ENCODE measurements at places on chromosomes 6 and 20. TPM values are rescaled to one million over a fixed set of nuclear protein-coding genes. Genes with fewer than 3 reads are reported as not detected.
A peak's percentile ranks its signal among the peaks of the same experiment; 100 is the strongest.

TFEB gene
- 10.0 TPM for total RNA-seq

PRSS35 gene
- total RNA-seq = not detected

DNA sequence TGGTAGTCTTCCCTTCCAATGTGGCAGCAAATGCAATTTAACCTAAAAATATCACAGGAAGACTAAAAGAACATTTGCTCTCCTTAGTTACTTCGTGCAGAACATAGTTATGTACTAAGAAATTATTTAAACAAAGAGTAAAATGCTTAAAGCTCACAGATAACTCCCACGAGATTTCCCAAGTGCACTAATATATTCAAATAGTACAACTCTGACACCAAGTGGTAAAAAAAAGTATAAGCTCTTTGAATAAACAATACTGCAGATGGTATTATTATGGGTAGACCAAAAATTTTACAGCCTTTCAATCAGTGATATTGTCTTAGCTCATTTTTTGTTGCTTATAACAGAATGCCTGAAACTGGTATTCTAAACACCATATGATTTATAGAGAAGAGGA lies 52.8 kb upstream of the FILIP1 start:
- H3K27ac ChIP-seq = no peak overlapping the region
- H3K27me3 ChIP-seq = no peaks in the 10 kb centered on the region
- no peaks in the 10 kb centered on the region for H3K4me1 ChIP-seq
- H3K4me3 ChIP-seq = no peak overlapping the region

DNA sequence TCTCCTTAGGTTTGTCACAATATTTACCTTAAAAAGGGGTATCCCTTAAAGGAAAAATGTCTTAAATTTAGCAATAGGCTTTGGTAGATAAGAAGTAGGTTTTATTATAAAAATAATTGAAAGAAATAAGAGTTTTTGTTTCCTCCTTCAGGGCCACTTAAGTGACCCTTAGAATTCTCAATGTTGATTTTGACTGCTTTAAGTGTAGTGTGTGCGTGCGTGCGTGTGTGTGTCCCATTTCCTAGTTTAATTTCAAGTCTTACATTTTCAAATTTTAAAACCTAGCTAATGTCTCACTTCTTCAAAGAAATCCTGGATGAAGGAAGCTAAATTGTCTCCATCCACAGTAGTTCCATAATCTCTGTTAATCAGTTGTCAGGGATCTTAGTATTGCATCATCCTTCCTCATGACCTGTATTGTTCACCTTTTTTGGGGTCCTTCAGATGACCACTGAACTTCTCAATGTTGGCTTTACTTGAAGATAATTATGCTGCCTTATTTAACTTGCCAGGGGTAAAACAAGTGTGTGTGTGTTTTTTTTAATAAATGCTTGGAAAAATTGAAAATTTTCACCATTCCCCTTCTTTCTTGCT lies 50.7 kb upstream of the TFB1M start:
- no peak overlapping the region for H3K27ac ChIP-seq
- H3K4me3 ChIP-seq = no peak overlapping the region
- no peak for DNase-seq
- no peaks in the 10 kb centered on the region for H3K27me3 ChIP-seq

- H3K27ac ChIP-seq = no peak overlapping the region
- no peak for DNase-seq
- H3K4me3 ChIP-seq = no peak overlapping the region
- no peaks in the 10 kb centered on the region for H3K36me3 ChIP-seq
These were observed 67.8 kb upstream of the AGPAT4 start for GRCh38 chr6:161341638-161342037.

DNA sequence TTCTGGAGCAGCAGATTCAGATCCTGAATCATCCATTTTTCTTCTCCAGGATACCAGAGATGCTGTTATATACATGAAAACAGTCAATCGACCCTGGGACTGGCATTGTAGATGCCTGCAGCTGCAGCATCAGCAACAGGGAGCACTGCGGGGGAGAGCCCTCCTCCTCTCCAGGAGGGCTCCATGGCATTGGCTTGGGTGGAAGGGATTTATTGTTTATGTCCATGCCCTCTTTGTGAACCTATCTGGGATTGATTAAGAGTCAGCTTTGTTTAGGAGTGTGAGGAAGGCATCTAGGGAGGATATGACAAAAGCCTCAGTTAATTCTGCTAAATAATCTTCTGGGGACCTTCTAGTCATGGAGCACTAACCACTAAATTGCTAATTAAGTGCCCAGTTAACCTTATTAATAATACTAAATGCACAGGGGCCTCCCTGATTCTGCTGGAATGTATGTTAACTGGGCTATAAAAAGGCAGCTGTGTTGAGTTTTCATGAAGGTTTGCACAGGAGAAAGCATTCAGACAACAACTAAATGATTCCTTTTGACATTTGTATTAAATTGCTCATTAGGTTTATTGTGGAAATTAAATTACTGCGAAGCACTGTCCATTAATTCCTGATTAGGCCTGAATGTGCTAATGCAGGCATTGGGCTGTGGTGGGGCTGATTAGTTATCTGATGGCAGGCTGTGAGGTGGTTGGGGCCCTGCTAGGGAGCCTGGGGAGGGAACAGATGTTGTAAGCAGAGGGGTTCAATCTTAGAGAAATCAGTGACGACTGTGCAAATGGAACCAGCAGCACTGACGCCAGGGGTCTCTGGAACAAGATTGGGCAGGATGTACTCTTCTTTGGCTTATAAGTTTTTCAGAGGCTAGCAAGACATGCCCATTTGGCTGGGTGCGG lies 57.6 kb downstream of the IMPG1 start:
- no peak overlapping the region for H3K27ac ChIP-seq
- H3K4me1 ChIP-seq = no peaks in the 10 kb centered on the region
- no peaks in the 10 kb centered on the region for H3K27me3 ChIP-seq
- H3K4me3 ChIP-seq = no peak overlapping the region
- no peaks in the 10 kb centered on the region for H3K36me3 ChIP-seq
- no peak for DNase-seq

DNA sequence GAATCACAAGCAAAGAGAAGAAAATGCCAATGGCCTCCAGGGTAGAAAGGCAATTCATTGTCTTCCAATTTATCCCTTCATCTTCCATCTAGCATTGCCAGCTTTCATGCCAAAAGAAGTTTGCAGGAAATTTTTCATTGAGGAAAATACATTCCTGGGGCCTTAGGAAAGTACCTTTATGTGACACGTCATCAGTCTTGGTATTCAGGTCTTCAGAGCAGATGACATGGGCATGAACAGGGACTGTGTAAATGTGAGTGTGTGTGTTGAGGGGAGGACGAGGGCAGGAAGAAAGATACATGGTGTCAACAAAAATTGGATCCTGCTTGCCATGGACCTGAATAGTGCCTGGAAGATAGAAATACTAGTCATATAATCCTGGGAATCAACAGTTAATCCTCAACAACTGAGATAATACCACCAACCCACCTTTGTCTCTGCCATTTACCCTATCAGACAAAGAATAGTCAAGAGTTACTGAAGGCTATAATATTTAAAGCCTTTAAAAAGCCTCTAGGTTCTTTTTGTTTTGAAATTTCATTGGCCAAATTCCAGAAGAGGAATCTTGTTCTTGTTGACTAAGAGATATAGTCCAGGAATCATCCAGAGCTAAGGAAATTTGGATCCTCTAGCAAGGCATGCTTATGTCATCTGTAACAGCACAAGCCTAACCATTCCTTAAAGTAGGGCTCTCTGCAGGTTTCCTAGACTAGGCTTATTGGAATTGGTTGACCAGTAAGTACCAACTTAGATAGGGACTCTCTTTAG lies 405.8 kb upstream of the SASH1 start:
- no peak overlapping the region for H3K27ac ChIP-seq
- no peak overlapping the region for H3K4me3 ChIP-seq
- no peaks in the 10 kb centered on the region for H3K36me3 ChIP-seq
- H3K4me1 ChIP-seq = no peaks in the 10 kb centered on the region
- DNase-seq = no peak

CASS4 gene
- 11.4 TPM for total RNA-seq

- DNase-seq = peak; percentile 27
- no peaks in the 10 kb centered on the region for H3K36me3 ChIP-seq
- peaks cover 17% of the 10 kb centered on the region for H3K4me1 ChIP-seq
- no peak overlapping the region for H3K27ac ChIP-seq
- no peaks in the 10 kb centered on the region for H3K27me3 ChIP-seq
These were observed 30.7 kb downstream of the CHD6 start for GRCh38 chr20:41587523-41587922.

- no peak for DNase-seq
- no peaks in the 10 kb centered on the region for H3K4me1 ChIP-seq
- no peak overlapping the region for H3K27ac ChIP-seq
- H3K4me3 ChIP-seq = no peak overlapping the region
These were observed 425.1 kb downstream of the FOXA2 start for GRCh38 chr20:22159276-22159675.

KHDRBS2 gene
- not detected for total RNA-seq

BMP2 gene
- total RNA-seq = 0.38 TPM
